Tongue (tissue), 3 donors: ENCODE measurements at places on chromosomes 7 and 10. TPM values are rescaled to one million over a fixed set of nuclear protein-coding genes. Genes with fewer than 3 reads are reported as not detected.

- no peak for DNase-seq
These were observed 55.4 kb upstream of the IGFBP3 start for GRCh38 chr7:45976485-45976856.

- no peak for DNase-seq
These were observed 194.6 kb downstream of the COBL start for GRCh38 chr7:51121931-51122425.

The RAB11FIP2 gene
- total RNA-seq, result 36.8 TPM

- DNase-seq, result no peak
These were observed 29.9 kb upstream of the ZNF273 start for GRCh38 chr7:64873155-64873500.

DNA sequence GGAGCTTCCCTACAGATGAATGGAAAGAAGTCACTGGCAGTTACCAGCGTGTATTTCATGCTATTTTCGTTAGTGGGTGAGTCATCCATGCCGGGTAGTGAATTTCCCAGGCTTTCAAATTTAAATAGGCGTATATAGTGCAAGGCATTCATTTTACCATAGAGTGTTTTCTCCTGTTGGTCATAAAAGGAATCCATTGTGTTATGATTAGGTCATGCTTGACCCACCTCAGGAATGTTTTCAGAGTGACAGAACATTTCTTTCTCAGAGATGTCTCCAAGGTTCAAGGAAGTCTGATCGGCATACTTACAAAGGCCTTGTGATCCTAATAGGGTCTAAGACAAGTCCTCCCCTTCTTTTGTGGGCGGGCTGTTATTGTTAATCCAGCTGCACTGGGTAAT, 110.7 kb downstream of the AKR1D1 start:
- DNase-seq, result peak; percentile 21

The ARPC1A gene
- total RNA-seq, result 60.1 TPM

DNA sequence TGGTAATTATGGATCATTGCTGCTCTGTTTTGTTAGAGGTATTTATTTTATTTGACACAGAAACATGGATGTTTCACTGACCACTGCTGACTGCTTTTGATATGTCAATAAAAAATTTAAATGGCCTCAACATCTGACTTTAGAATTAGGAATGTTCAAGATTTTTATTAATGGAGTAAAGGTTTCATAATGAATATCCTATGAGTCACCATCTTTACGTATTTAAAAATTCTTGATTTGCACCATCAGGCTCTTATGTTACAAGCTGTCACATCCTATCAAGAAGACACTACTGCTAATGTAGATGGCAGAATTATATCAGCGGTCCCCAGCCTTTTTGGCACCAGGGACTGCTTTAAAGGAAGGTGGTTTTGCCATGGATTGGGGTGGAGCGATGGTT, 578.7 kb upstream of the NRP1 start:
- DNase-seq, result no peak

The PSD gene
- total RNA-seq, result 6.2 TPM

GRCh38 chr10:128263891-128264688, 137.9 kb upstream of the MKI67 start:
- DNase-seq, result peak; percentile 92

DNA sequence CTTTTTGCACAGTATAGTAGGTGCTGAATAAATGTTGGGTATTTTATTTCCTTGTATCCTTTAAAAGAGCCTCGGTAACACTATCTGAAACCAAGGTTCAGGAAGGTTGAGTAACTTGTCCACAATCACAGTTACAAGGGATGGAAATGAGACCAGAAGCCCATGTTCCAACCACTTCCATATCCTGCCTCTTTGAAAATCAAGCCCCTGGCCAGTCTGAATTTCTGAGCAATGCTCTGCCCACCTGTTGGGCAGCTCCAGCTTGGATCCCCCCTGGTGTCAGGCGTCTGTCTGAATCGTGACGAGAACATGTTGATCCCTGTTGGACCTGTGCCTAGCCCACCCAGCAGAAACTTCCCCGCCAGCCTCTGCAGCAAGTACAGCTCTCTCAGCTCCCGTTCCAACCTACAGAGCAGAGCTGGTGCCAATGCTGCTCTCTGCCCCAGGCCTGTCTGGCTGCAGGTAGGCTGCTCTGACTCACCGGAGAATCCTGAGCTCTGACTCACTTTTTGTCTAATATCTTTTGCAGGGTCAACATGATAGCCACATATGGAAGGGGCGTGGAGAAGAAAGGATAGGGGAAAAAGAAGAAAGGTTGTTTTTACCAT, 595.5 kb downstream of the INHBA start:
- DNase-seq, result peak; percentile 31
